ENCODE measurements at places on chromosomes 3 and 15.

DNA sequence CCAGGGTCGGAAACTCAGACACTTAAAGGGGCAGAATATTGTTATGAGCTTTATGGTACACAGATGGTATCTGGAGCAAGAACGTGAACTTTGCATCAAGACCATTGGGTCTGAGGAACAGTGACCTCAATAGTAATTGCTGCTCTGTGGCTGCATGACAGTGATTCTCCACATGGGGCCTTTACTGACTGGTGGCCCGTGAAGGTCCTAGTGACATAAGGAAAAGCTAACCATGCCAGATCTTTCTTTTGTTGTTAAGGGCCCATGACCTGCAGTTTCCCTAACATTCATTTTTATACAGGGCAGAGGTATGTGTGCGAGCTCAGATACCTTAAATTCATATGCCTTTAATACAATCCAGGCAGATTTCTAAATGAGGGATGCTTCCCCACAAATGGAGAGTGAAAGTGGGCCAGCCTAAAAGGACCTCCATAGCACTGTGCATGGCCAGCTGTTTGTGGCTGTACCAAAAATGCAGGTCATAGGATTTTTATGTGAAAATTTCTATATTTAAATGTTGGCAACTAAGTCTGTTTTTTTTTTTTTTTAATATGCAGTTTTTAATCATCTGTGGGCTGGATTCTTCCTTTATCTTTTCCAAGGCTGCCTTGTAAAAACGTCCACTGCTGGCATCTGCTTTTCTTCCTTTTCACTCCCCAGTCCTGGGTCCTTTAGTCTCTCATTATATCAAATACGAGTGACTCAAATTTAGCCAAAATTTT, 188.0 kb upstream of the IL12A start:
- DNase-seq: no peak

GRCh38 chr15:62818691-62819090, 223.9 kb upstream of the TPM1 start:
- no peak for DNase-seq

- DNase-seq: no peak
Measured at GRCh38 chr3:149752788-149753136, 473 bp upstream of the COMMD2 start.

DNA sequence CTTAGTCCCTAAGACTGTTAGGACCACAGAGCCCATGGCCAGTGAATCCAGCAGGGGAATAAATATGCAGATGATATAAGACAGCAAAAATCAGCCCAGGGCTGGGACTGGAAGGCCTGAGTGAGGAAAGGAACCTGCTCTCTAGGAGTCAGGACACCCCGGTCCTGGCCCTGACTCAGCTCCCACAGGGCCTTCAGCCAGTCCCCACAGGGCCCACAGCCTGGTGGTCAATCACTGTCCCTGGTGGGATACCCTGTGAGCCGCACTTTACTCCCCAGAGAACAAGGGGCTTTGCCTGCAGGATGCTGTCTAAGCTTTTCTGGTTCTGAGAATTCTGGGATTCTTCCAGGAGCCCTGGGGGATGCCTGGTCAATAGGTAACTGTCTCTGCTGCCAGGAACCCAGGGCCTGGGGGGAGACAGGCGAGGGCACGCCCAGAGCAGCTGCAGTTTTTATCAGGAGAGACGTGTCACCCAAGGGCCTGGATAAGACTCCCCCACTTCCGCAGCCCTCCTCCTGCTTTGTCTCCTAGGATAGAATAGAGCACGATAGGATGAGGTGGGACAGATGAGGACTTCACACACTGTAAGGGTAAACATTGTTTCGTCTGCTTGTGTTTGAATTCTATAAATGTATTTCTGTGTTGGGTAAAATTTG, 49.5 kb upstream of the MCF2L2 start:
- DNase-seq: no peak

DNA sequence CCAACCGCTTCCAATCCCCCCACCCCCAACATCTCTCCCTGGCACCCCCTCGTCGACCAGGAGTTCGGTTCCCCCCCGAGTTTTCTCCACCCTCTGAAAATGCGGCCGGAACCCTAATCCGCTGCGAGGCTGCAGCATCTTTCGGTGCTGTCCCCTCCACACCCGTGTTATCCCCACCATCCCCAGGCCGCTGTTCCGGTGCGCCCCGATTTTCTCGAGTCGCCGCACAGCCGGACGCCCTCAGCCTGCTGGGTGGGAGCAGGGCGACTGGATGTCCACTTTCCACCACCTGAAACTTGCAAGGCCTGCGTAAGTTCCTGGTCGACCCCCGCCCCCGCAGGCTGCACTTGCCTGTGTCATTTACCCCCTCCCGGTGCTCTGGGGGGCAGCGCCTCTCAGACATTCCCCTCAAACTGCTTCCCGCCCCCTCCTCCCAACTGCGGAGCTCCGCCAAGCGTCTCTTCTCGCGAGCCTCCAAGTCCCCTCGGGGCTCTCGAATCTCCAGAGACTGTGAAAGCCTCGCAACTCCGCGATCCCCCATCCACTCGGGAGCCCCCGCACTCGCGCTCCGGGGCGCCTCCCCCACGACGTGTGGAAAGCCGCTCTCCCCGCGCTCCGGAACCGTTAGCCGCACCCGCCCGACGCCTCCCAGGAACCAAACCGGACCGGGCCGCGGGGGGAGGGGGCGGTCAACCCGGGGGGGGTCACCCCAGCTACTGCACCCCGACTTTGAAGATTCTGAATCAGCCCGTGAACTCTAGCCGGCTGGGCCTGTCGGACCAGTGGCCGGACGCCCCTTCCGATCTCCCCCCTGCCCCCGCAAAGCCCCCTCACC, 566 bp downstream of the ETV5 start:
- peak; percentile 1 for DNase-seq

GRCh38 chr3:62088472-62089104, 284.8 kb downstream of the FEZF2 start:
- DNase-seq: no peak

GRCh38 chr3:113094337-113095221, 103.8 kb downstream of the GTPBP8 start:
- DNase-seq: no peak

DNA sequence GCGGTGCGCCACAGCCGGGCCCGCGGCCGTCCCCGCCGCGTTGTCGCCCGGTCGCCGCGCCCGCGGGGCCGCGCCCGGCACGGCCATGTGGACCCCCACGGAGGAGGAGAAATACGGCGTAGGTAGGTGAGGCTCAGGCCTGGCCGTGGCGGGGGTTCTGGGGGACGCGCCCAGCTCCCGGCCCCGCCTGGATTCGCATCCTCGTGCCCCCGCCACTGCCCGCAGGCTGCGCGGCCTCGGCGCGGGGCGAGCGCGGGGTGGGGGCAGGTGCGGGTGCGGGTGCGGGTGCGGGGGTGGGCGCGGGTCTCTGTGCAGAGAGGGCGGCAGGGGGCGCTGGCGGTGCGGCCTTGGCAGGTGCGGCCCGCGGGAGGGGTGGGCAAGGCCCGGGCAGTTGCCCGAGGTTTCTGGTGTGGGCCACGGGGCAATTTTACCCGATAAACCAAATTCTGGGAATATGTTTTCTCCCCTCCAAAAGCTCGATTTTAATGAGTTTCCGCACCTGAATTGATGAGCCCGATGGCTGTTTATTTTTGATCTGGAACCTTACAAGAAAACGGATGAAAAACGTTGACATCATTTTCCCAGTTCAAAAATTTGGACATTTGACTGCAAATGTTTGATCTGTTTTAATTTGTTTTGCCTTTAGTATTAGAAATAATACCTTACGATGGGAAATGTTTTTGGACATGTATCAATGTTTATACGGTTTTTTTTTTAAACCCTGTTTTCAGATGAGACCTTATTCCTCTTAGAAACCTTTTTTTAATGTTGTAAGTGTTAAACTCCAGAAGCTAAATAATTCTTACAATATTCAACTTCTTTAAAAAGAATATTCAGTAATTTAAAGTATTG, 678 bp downstream of the DOCK3 start:
- peak; percentile 27 for DNase-seq

- DNase-seq: no peak
Measured at GRCh38 chr3:38949994-38950393, 101.8 kb downstream of the SCN11A start.

GRCh38 chr3:138937690-138938055, 9.3 kb downstream of the FOXL2 start:
- no peak for DNase-seq

DNA sequence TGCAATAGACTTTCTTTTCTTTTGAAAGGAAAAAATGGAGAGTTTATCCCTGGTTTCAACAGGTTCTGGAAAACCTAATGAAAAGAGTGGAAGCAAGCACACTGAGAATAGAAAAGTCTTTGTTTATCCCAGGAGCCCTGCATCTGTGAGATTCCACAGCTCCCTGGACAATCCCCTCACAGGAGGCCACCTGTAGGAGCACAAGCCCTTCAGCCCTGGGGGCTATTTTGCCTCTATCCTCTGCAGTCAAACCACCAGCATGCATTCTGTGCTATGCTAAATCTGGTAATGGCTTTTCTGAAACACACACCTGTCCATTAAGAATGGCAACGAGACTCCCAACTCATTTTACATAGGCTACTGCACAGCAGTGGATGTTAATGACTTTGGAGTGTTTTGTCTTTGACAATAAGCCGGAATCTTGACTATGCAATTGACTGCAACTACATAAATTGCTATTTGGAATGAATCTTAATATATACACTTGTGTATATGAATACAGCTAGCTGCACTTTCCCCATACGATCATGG, 369.4 kb downstream of the NR2F2 start:
- DNase-seq: no peak

- no peak for DNase-seq
Measured at GRCh38 chr3:127195417-127195816, 2.5 kb downstream of the PRR23E start.

DNA sequence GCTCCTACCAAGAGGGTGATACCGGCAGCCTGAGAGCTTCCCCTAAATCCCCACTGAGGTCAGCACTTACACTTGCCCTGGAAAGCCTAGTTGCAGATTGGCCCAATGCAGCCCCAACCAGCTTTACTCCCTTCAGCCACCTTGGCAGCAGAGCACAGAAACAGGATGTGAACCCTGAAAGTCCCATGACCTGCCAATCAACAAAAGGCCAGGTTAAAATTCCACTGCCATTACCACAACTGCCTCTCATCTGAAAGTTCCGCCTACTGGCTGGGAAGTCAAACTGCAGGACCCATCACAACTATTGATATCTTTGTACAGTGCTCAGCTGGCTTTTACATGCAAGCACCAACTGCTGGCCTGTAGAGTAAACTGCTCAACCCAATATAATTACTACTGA, 156.2 kb downstream of the ZMAT3 start:
- DNase-seq: no peak

GRCh38 chr15:31277335-31278060, 49.1 kb upstream of the KLF13 start:
- no peak for DNase-seq

GRCh38 chr3:22922317-22922716, 280.8 kb upstream of the UBE2E2 start:
- DNase-seq: no peak

DNA sequence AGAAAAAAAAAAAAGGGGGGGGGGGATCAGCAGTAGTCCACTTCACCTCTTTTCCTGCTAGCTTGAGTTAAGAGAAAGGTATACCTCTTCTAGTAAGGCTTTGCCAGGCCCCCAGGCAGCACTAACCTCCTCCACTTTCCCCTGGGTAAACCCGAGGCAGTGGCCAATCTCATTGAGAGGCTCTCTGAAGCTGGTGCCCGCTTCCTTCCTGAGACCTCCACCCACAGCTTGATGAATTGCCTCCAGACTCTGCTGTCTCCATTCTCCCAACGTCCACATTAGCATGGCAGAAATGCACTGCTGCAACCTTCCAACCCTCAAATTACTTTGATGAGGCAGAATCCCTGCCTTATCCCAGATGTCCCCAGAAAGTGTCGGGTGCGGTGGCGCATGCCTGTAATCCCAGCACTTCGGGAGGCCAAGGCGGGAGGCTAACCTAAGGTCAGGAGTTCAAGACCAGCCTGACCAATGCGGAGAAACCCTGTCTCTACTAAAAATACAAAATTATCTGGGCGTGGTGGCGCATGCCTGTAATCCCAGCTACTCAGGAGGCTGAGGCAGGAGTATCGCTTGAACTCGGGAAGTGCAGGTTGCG, 15.3 kb downstream of the RLBP1 start:
- DNase-seq: no peak

DNA sequence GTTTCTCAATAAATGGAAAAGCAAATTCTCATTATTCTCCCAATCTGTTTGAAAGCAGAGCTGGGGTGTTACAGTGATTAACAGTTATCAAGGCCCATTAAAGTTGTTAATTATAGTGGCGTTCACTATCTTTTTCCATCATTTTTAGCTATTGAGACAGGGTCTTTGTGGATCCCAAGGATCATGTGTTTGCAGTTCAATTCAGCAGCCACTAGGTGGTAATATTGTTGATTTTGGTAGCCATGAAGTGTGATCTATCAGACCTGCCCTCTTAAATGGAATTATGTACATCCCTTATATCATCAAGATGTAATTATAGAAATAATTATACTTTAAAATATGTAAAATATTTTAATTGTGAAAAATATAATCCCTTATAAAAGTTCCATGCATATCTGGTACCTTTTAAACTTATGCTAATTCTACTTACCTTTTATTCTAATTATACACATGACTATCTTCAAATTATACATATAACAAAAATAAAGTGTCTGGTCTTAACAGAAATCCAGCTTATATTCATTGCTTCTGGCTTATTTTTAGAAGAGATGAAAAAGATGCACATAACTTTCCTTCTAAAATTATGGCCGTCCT, 126.4 kb downstream of the GREM1 start:
- no peak for DNase-seq

- DNase-seq: no peak
Measured at GRCh38 chr3:46365737-46366524, 4.8 kb upstream of the CCR5 start.

DNA sequence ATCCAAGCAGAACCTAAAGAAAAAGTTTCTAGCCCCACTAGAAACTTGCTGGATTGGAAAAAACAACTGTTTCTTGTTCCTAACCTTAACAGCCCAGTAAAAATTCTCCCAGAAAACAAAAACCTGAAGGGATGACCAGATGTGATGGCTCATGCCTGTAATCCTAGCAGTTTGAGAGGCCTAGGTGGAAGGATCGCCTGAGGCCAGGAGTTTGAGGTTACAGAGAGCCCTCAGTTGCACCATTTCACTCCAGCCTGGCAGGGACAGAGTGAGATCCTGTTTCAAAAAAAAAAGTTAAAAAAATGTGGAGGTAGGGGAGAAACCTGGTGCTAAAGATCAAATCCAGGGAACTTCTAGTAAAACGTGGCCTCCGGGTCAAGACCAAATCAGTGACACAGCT, 38.6 kb upstream of the RAF1 start:
- DNase-seq: no peak

GRCh38 chr3:122003606-122004005, 18.4 kb downstream of the ILDR1 start:
- DNase-seq: no peak

DNA sequence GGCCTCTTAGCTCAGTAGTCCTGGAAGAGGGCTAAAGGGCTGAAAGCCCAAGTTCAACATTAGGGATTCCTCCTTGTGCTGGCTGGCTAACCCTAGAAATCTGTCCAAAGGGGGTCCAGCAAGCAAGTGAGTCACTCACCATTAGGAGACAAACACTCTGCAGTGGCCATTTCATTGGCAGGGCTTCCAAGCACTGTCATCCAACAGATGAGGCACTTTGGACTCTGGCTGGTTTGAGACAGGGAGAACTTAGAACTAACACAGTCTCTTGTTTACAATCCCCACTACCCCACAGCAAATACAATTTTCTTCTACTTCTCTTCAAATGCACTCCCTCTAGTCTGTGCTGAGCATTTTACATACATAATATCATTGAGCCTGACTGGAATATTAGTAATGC, 10.1 kb upstream of the WNT5A start:
- DNase-seq: no peak

All from activated CD4-positive, alpha-beta T cell treated with anti-CD3 and anti-CD28 coated beads, Interleukin-2, amount 50 U/mL, for 24 hours (primary cell).